ENCODE measurements at places on chromosomes 1 and 21.

- DNase-seq = no peak
Measured at GRCh38 chr1:180243517-180244221, 13.6 kb downstream of the LHX4 start.

DNA sequence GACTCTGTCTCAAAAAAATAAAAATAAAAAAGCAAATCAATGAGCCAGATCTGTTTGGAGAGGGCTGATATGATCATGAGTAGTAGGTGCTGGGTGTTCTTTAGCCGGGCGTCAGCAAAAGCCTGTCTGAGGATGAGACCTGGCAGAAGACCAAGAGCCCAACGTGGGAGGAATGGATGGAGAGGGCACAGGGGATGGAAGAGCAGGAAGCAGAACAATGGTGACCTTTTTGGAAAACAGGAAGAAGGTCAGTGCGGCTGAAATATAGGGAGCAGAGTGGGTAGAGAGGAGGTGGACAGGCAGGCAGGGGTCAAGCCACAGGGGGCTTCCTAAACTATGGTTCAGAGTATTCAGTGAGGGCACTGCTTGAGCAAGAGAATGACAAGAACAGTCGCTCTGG is 30.9 kb downstream of the VWA5B1 start:
- DNase-seq = no peak

DNA sequence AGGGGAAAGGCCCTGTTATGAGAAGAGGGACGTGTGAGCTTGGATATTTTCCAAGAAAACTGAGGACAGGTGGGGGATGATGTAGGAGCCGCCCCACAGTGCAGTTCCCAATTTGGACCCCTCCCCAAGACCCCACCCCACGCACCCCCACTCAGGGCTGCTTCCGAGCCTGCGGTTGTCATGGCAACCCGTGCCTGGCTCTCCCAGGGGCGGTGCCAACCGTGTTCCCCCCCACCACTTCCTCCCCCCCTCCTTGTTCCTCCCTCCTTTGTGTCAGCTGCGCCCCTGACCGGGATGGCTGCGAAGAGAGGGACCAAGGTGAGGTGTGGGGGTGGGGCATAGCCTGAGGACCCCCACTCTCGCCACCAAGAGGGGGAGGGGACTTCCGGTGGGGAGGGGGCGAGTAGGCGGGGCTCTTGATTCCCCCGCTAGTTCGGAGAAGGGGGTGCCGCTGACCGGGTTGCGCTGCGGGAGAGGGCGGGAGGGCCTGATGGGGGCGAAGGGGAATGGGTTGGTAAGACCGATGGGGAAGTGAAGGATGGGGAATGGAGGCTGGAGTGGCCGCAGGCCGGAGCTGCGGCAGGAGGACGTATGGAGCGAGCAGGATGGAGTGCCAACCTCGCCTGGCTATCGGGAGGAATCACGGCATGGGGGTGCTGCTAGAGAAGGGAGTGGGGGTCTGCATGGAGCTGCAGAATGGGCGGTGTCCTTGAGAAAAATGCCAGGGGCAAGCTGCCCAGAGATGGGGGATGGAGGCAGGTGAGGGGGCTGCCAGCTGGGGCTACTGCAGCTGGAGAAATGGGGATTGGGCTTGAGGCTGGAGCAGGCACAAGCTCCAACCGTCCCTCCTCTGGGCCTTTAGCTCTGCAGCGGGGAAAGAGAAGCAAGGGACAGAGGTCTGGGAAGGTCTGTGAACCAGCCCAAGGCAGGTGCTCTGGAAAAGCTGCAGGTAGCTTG is 953 bp downstream of the TRIM46 start:
- peak; percentile 82 for DNase-seq

GRCh38 chr1:92795166-92795565 is 10.3 kb upstream of the EVI5 start:
- no peak for DNase-seq

DNA sequence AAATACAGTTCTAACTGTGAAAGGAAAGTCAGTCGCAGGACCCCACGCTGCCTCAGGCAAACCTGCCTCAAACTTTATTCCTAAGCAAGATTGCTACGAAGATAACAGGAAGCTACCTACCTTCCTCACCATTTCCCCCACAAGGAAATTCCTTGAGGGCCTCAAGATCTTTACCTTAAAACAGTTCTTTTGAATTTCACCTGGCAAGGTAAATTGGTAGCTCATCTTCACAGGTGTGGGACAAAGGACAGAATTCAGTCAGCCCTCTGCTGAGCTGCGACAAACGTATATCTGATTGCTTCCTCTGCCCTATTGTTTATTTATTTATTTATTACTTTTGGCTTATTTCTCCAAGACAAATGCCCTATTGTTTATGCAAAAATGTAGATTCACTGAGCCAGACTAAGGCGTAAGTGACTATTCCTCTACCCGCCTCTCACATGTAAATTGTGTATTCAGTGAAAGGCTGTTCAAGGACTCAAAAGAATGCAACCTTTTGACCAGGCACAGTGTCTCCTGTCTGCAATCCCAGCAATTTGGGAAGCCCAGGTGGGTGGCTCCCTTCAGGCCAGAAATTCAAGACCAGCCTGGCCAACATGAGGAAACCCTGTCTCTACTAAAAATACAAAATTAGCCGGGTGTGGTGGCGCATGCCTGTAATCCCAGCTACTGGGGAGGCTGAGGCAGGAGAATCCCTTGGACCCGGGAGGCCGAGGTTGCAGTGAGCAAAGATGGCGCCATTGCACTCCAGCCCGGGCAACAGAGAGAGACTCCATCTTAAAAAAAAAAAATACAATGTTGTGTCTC is 17.3 kb upstream of the PKNOX1 start:
- no peak for DNase-seq

- DNase-seq = no peak
Measured at GRCh38 chr1:185154912-185155513, 1.7 kb downstream of the TRMT1L start.
